ENCODE measurements at places on chromosomes 12 and 14.
A peak's percentile ranks its signal among the peaks of the same experiment; 100 is the strongest.

GRCh38 chr12:49881415-49882247, 22.1 kb downstream of the FAIM2 start:
- DNase-seq: no peak

- no peak for DNase-seq
Measured at GRCh38 chr14:97219431-97220017, 422.3 kb downstream of the VRK1 start.

- peak; percentile 50 for DNase-seq
Measured at GRCh38 chr14:69547701-69548348, 26.8 kb downstream of the CCDC177 start.

- no peak for DNase-seq
Measured at GRCh38 chr14:42027271-42027670, 420.6 kb downstream of the LRFN5 start.

DNA sequence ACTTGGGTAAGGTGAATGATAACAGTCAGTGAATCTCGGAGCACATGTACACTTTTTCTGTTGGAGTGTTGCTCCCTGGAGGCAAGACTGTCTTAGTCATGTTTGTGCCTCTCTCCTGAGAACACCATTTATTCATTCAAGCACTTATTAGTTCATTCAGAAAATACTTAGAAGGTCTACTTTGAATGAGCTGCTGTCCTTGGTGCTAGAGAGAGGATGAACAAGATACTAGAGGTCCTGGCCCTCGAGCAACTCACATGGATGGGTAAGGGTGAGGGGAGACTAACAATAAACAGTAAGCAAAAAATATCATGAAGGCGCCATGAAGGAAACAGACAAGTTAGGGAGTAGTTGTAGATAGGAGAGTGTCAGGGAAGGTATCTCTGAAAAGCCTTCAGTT, 17.1 kb upstream of the SAMD4A start:
- DNase-seq: no peak

GRCh38 chr12:62221107-62221506, 39.1 kb upstream of the USP15 start:
- DNase-seq: no peak

DNA sequence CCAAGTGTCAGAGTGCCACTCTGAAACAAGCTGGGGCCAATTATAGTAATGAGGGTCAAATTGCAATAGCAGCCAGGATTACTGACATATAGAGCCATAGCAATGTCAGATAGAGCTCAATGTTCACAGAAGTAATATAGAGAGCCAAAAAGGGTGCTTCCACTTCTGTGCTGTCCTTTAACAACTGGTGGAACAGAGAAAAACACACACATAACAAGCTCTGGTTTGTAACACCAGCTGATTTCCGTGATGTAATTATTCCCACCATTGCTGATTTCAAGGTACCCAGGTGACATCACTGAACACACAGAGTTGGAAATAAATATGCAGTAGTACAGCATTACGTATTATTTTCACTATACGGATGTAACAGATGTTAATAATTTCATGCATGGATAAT, 3.0 kb upstream of the CLEC2B start:
- DNase-seq: no peak

- no peak for DNase-seq
Measured at GRCh38 chr14:33524244-33524643, 426.6 kb downstream of the EGLN3 start.

GRCh38 chr12:40618636-40619035, 73.6 kb upstream of the CNTN1 start:
- DNase-seq: no peak

DNA sequence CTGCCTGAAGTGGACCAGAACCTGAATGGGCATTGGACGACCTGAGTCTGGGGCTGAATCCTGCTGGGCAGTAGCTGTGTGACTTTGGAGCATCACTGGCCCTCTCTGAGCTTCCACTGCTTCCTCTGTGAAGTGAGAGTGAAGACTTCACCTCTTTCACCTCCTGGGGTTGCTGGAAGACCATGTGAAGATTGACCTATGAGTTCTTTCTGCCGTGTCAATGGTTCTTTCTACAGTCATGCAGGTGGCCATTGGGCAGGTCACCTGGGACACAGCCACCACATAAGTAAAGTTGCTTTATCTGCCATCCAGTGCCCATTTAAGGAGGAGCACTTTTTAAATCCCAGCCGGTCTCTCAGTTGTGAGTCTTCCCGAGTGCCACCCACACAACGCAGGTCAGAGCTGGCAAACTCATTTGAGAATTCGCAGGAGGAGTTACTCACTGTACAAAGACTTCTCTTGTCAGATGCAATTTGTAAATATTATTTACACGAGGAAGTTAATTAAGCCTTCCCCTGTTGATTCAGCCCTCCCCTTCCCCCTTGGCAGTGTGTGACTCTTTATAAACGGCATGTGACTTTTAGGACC, 74.8 kb upstream of the TCL1B start:
- DNase-seq: no peak

Data from GM10248 (cell line).